ENCODE measurements at places on chromosomes 1 and 21.

GRCh38 chr1:234307726-234308125, 65.5 kb upstream of the COA6 start:
- DNase-seq: no peak

DNA sequence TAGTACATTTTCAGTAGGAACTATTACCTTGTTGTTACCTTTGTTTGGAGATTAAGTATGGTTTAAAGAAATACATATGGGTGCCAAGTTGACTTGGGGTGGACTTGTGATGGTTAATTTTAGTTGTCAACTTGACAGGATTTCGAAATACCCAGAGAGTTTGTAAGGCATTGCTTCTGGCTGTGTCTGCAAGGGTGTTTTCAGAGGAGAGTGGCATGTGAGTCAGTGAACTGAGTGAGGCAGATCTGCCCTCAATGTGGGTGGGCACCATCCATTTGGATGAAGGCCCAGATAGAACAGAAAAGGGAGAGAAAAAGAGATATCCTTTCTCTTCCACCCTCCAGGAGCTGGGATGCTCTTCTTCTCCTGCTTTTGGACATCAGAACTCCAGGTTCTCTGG, 315.5 kb downstream of the GPATCH2 start:
- DNase-seq: no peak

DNA sequence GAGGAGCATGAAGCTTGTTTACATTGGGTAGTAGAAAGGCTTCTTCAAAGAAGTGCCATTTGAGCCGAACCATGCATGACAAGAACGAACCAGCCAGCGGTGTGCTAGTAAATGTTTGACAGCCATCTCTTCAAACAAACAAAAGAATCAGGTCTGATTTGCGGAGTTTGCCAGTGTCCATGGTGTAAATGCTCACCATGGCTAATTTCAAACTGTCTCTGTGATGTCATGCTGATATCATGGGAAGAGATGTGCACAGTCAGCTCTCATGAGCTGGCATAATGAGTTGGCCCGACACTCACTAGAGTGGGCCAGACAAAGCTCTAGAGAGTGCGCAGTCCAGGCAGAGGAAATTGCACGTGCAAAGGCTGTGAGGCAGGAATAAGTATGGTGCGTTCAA, 101.1 kb downstream of the KAZN start:
- no peak for DNase-seq

GRCh38 chr1:7400566-7400965, 370.5 kb upstream of the VAMP3 start:
- no peak for DNase-seq

DNA sequence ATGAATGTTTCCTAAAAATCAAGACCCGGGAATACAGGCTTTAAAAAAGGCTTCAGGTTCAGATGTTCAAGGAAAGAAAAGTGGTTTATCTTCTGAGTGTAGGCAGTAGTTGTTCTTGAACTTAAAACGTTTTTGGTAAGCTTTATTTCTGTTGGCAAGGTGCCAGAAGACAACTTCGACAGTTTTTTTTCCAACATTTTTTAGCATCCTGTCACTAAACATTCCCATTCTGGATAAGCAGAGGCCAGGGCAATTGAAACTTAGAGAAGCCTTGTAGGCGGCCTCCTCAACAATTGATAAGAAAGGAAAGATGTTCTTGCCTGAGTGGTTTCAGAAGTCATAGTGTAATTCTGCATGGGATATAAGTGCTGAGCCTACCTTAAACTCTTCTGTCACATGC, 66.7 kb downstream of the PATJ start:
- DNase-seq: no peak

- DNase-seq: no peak
Observed at GRCh38 chr1:247482747-247483146, 24.8 kb upstream of the OR2B11 start.

DNA sequence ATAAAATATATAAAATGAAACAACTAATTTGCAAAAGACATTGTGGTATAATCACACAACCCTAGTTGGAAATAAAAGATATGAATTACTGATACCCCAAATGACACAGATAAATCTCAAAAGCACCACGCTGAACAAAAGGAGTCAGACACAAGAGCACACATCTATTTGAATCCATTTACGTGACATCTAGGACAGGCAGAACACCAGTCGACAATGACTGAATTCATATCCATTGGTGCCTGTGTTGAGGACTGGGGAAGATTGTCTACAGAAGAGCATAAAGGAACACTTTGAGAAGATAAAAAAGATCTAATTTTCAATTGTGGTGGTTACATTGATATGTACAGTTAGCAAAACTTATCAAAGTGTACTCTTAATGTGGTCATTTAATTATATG, 874.1 kb downstream of the LTN1 start:
- no peak for DNase-seq

DNA sequence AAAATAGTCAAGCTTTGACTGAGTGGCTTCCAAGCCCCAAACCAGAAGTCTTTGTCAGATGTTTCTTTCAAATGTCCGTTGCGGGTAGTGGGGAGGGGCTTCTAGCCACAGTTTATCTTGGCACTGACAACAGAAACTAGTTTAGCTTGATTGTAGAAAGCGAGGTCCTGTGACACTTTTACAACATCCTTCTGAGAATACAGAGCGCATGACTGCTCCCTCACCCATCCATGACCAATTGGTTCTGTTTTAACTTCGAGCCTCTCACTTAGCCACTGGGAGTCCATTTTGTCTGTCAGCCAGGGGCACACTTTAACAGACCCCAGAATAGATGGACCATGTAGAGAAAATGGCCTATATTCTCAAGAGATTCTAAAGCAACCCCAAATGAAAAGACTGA, 199.2 kb upstream of the ST6GALNAC5 start:
- DNase-seq: no peak

DNA sequence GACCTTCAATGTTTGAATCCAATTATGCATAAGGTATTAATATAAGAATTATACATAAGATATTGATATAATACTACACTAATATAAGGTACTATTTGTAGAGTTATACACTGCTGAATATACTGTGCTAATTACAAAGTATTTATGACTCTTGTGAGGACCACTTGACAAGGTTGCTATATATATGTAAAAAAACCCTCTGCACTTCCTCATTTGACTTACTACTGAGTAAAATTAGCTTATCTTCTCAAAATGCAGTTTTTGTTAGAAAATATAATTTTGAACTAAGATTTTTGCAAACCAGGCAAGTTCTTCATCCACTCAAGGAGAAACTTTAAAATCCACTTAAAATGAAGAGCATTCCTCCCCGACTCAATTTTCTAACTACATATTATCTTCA, 8.5 kb downstream of the SIKE1 start:
- DNase-seq: no peak

- no peak for DNase-seq
Observed at GRCh38 chr1:171566467-171566866, 55.6 kb upstream of the MYOCOS start.

DNA sequence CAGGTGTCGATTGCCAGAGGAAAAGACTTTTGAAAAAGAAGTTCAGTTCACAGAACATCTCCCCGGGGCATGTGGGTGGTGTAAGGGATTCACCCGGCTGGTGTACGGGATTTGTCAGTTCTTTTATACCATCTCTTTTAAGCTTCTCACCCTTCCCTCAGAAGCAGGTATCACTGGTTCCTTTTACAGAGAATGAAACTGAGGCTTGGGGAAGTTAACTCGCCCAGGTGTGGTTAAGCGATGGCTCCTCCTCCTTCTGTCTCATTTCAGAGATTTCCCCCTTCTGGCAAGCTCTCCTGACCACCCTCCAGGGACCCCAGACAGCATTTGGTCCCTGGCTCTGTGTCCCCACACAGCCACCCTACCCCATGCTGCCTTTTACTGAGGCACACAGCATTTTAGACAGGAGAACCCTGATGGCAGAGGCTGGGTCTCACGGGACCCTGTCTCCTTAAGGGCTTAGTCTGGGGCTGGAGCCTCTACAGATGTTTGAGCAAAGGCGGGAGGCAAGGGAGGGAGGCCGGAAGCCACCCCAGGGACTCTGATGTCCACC, 2.8 kb upstream of the ECE1 start:
- no peak for DNase-seq

DNA sequence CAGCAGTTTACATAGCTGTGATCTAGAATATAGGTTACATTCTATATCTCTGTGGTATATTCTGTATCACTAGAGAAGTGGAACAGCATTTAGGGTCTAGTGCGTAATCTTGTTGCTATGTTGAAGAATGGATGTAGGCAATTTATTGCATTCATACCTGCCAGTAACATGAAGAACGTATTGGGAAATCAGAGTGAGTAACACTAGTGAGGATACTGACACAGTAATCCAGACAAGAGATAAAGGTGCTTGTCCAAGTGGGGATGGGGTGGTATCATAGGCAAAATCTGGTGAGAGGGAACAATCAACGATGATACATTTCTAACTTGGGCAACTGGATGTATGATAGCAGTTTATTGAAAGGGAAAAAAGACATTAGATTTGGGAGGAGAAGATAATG, 9.8 kb downstream of the PPP2R5A start:
- no peak for DNase-seq

GRCh38 chr1:49686107-49686506, 337.6 kb downstream of the AGBL4 start:
- no peak for DNase-seq

- peak; percentile 73 for DNase-seq
Observed at GRCh38 chr21:38219049-38219628, 37.7 kb upstream of the KCNJ15 start.

All from amniotic stem cell (primary cell).